ENCODE measurements at places on chromosomes 5 and 9.

DNA sequence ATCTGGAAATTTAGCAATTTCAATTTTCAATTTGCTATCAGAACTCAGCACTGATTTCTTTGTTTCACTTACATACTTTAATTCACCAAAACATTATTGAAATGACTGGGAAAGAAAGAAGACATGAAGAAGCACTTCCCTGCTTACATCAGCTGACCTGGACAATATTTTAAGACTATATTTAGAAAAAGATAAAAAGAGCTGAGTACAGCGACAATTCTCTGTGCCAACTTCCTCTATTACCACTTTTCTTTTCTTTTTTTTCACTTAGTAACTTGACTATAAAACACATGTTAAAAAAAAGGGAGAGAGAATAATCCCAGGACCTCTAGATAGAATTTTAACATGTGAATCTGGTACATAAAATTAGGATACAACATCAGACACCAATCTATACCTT, 35.6 kb downstream of the MEF2C start:
- no peak for DNase-seq

GRCh38 chr5:78984439-78985115, 533 bp downstream of the ARSB start:
- DNase-seq, result peak; percentile 56

- no peak for DNase-seq
Observed at GRCh38 chr5:167840527-167841130, 450.8 kb upstream of the WWC1 start.

- DNase-seq, result no peak
Observed at GRCh38 chr5:68367287-68367686, 151.7 kb downstream of the PIK3R1 start.

DNA sequence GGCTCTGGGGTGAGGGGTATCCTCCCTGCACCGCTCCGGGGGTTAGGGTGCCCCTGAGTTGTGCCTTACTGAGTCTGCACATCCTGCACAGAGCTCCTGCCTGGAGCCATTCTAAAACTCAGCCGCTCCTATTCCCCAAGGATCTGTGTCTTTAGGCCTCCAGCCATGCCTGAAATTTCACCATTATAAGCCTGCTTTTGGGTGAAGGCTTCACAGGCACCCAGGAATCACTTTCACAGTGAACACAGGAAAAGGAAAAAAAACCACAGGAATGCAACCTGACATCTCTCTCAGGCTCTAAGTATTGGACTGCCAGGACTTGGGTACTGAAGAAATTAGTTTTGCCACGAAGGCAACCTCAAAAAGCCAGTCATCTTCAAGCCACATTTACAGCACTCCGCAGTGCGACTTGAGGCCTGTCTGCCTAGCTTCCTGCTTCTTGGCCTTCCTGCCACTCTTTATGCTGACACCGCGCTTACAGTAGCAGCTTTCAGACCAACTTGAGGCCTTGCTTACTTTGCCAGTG, 30.9 kb downstream of the GALNT10 start:
- DNase-seq, result peak; percentile 6

GRCh38 chr5:82364497-82364896, 86.3 kb upstream of the RPS23 start:
- DNase-seq, result no peak

DNA sequence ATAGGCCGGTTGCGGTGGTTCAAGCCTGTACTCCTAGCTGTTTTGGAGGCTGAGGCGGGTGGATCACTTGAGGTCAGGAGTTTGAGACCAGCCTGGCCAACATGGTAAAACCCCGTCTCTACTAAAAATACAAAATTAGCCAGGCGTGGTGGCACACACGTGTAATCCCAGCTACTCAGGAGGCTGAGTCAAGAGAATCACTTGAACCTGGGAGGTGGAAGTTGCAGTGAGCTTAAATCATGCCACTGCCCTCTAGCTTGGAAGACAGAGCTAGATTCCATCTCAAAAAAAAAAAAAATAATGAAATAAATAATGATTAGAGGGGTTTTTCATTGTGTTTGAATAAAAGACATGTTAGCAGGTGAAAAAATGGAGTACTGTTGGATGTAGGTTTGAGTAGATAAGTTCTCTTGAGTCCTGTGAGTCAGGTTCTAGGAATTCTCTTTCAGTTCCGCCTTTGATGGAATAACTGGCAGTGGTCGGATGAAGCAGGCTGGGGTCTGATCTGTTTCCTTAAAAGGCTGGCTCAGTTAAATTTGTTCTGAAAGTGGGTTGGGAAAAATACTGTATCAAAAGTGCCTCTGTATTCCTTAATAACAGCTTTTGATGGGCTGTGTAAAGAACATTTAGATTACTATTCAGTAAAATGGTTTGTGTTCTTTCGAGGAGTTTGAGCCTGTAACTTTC, 73.2 kb downstream of the AOPEP start:
- no peak for DNase-seq

- DNase-seq, result no peak
Observed at GRCh38 chr5:80634193-80634592, 20.3 kb upstream of the MSH3 start.

DNA sequence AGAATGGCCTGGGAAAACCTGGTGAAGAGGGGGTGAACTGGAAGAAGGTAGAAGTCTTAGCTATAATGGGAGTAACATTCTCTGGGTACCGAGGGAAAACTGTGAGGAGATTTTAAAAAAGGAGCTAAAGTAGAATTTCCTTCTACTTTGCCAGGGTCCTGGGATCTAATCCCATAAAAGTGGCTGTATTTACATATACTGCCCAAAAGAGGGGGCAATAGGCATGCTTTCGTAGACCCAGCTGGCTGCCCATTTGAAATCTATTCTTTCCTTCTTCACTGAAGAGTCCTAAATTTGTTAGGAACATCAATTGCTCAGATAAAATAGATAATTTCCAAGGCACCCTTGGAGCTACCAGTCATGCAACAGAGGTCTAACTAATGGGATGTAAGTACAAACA, 159.2 kb downstream of the CDC42SE2 start:
- DNase-seq, result no peak

GRCh38 chr5:135567661-135568060, 11.1 kb downstream of the CXCL14 start:
- DNase-seq, result no peak

GRCh38 chr5:148364343-148364742, 19.4 kb upstream of the FBXO38 start:
- DNase-seq, result no peak

GRCh38 chr5:56346741-56347535, 113.8 kb upstream of the ANKRD55 start:
- DNase-seq, result no peak

- no peak for DNase-seq
Observed at GRCh38 chr5:135063056-135063445, 29.0 kb upstream of the PITX1 start.

DNA sequence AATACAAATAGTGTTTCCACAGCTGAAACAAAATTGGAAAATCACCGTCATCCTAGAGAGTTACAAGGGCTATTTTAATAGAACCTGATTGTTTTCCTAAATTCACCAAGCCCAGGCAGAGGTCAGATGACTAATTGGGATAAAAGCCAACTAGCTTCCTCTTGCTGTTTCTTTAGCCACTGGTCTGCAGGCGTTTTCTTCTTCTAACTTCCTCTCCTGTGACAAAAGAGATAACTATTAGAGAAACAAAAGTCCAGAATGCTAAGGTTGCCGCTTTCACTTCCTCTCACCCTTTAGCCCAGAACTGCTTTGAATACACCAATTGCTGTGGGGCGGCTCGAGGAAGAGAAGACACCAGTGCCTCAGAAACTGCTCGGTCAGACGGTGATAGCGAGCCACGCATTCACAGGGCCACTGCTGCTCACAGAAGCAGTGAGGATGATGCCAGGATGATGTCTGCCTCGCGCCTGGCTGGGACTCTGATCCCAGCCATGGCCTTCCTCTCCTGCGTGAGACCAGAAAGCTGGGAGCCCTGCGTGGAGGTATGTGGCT, at the start of gene TLR4:
TLR4 (plus strand) TSS at position 380 of the 552 bp plus-strand sequence; CDS start at position 450, 70 bp downstream.
- DNase-seq, result no peak

DNA sequence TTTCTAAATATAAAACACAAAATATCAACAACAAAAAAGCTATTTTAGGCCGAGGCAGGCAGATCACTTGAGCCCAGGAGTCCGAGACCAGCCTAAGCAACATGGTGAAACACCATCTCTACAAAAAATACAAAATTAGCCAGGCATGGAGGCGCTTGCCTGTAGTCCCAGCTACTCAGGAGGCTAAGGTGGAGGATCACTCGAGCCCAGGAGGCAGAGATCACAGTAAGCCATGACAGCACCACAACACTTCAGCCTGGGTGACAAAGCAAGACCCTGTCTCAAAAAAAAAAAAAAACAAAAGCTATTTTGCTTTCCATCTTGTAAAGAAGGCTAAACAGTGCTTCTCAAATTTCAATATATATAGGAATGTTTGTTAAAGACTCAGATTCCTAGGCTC, 11.3 kb downstream of the C5orf15 start:
- no peak for DNase-seq

DNA sequence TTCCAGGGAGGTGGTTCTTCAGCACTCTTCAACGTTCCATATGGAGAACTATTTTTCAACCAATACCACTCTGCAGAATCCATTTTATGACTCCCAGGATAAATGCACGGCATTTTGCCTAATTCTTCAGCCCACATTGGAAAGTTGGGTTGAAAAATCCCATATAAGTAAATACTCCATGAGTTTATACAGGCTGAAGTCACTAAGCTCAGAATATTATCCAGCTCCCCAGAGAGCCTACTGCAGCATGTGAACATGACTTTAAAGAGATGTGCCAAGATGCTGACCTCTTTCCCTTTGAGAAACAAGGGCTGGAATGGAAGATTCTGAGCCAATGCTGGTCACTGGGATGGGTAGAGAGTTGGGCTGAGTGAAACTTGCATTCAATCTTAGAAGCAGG, 111.9 kb upstream of the SLIT3 start:
- DNase-seq, result no peak

GRCh38 chr9:88017096-88017495, 42.8 kb upstream of the CDK20 start:
- no peak for DNase-seq

DNA sequence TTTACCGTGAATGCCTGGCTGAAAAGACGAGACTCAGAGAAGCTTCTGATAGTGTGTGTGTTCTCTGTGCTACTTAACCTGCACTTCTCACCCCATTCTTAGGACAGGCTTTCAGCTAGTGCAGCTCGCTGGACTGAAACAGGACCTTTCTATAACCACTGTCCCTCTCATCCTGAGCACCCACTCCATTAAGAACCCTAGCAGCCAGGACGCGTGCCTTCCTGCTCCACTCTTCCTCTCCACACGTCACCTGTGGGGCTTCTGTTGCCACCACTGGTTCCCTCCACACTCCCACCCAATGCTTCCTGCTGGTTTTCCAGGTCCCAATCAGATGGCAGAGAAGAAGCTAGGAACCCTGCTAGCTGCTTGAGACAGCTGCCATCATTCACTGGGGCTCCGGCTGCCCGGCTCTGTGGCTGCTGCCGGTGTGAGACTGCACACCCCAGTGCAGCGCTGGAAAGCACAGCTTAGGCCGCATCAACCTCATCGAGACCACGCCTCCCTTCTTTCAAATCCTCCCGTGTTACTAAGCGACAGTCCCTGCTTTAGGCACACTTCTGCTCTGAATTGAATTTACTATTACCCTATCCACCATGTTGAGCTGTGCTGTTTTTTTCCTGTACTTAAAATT, 44.0 kb downstream of the RNF130 start:
- DNase-seq, result no peak

DNA sequence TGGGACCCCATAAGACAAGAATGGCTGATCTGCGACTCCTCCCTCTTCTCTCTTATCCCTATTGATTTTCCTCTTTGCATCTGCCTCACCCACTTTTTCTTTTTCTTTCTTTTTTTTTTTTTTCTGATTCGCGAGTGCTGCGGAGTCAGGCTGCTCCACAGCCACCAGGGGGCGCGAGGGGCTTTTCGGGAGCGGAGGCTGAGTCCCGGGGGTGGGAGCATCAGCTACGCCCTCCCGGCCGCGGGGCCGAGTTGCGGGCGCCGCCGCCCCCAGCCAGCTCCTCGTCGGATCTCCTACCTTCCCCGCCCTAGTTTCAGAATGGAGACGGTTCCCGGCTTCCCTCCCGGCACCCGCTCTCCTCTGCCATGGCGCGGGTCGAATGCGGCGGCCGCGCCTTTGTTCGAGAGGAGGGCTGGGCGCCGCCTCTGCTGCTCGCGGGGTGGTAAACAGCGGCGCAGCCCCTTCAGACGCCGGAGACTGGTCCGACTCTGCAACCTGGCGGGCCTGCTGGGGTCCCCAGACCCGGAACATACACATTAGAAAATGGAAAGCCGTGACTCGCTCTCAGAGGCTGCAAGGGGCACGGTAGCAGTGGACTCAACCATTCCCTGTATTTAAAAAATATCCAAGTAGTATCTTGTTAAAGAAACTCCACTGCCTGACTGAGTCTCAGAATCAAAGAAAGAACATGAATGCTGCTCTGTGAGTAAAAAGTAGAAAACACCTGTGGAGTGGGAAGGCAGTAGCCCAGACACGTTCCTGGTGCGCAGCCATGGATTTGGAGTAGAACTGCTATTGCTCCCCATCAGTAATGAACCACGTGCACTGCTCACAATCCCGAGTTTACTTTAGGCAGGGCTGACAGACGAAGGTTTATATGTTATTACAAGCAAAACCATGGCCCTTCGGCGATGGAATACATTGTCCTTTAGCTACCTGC, 55.7 kb downstream of the DPYSL3 start:
- peak; percentile 55 for DNase-seq

DNA sequence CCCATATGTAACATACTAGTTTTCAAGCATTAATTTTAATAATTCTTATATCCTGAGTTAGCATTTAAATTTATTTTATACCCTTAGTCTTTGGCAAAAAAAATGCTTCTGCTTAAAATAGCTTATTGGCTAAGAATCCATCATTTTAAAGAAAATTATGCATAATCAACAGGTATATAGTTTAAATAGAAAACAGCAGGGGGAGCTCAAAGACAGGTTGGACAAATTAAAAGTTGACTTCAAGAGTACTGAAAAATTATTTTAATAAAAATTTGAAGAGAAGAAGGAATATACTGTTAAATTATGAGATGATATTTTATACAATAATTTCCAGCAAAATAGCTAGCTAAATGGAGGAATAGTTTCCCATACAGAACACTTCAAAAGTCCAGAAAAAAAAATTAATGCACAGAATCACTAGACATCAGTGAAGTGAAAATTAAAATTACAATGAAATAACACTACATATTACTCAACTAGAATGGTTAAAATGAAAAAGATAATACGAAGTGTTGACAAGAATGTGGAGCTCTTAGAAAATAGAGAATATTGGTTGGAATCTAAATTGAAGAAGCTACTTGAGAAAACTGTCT, 387.1 kb downstream of the PDE4D start:
- no peak for DNase-seq

DNA sequence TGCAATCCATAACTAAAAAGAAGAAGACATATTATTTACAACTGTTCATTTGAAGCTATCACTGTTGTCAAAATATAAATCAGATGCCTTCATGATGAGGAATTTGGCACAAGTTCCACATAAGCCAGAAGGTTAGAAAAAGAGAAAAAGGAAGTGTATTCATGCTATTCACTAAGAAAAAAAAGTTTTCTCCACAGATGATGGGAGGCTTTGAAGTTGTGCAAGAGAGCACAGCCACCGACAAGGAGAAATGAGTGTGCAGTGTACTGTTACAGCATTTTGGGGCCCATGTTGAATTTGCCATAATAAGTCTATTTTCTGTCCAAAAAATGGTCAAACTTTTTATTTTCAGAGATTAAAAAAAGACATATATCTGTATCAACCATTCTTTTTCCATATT, 32.9 kb upstream of the IFNK start:
- DNase-seq, result no peak

Measured in stimulated activated CD8-positive, alpha-beta memory T cell treated with anti-CD3 and anti-CD28 coated beads, Interleukin-15, amount 100 ng/mL, for 24 hours (primary cell).